NCI-H2081 (cell line): ENCODE measurements at places on chromosomes 1 and 21.

DNA sequence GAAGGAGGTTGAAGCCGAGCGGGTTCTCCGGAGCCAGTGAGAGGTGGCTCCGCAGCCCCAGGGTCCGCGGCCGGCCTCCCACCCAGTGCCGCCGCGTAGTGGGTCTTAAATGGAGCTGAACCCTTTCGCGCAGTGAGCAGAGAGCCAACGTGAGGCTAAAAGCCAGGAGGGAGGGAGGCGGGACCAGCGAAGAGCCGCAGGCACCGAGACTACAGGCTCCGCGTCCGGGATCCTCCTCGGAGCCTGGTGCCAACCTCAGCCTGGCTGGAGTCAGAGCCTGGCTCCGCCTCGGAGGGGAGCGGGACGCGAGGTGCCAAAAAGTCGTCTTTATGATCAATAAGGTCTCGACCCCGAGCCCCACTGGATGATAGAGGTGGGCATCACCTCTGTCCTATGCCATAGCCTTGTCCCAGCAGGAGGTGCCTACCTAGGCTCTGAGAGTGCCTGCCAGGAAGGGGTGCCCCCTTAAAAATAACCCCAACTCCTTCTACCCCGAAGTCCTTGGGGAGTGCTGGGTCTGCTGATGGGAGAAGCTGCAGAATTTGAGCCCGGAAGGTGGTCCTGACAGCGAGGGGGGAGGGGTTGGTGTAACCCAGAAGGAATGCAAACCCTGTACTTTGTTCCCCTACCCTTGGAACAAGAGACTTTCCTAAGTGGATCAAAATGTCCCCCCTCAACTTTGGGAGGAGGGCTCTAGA is 1.6 kb downstream of the IGSF21 start:
- no peak for DNase-seq

GRCh38 chr21:31509194-31510017 is 150.1 kb upstream of the SOD1 start:
- DNase-seq: peak; percentile 16

DNA sequence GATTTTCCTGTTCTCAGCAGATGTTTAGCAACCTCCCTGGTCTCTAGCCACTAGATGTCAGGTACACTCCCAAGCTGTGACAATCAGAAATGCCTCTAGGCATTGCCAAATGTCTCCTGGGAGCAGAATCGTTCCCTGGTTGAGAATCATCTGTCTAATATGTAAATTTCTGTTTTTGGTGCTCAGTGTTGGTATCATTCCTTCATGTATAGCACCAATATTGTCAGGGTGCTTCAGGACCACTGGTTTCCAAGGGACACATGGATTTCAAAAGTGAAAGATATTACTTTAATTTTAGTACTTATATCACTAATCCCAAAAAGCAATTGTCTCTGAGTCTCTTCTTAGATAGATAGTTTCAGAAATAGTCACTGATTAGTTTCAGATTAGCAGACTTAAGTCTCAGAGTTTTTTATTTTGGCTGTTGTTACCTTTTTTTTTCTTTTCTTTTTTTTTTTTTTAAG is 160.1 kb downstream of the PTPRC start:
- no peak for DNase-seq

DNA sequence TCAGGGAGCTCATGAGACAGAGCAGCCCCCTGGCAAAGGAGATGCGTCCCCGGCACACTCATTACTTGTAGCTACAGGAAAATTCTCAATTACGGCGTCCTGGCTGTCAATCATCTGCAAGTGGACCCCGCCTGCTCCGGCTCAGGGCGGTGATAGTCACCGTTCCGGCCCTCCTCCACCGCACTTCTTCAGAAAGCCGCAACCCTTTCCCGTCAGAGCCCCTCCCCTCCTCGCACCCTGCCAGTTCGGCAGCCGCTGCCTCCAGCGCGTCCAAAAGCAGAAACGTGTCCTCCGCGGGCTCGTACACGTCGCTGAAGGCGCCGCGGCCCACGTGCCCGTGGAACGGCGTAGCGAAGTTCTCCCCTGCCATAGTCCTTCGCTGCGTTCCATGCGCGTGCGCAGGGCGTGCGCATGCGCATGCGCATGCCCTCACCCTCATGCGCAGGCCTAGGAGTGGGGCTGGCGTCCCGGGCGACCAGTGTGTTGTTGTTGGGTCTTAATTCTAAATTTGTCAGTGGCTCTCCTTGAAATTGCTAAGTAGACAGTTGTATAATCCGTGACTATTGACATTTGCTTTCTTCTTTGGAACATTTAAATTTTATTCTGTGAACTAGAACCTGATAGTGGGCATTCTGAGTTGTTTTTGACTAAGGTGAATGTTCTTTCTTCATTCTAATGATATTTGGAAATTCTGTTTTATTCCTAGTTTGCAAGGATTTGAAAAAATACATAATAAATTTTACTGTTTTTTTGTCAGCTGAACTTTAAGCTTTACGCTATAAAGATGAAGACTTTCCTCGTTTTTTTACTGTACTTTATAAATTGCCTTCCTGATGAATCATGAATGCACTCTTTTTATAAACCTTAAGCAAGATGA is 107.5 kb downstream of the LTN1 start:
- DNase-seq: peak; percentile 89

DNA sequence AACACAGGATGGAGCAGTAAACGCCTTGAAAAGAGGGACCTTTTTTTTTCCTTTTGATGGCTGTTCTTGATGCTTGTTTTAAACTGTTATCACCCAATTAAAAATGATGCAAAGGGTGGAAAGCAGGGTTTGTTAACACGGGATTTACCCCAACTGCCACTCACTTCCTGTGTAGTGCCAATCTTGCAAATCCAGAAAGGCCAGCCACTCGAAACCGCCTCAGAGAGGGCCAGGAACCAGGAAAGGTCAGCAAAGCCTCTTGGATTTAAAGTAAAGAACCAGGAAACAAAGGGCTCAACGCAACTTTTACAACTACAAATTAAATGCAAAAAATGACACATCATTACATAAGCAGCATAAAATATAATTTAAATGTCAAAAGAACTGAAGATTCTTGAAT is 347.4 kb downstream of the PDE4B start:
- no peak for DNase-seq

DNA sequence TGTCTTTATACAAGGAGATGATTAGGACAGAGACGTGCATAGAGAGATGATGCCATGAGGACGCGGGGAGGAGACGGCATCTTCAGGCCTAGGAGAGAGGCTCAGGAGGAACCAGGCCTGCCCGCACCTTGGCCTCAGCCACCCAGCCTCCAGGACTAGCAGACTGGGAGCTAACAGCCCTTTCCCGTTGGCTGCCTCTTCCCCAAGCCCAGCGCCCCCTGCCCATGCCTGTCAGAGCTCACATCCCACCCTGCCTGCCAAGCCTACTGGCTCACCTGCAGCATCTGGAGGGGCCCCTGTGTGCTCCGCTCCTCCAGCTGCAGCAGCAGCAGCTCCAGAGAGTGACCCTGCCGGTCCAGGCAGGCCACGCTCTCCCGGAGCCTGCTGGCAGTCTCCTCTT is 4.0 kb upstream of the TRIM11 start:
- DNase-seq: no peak

DNA sequence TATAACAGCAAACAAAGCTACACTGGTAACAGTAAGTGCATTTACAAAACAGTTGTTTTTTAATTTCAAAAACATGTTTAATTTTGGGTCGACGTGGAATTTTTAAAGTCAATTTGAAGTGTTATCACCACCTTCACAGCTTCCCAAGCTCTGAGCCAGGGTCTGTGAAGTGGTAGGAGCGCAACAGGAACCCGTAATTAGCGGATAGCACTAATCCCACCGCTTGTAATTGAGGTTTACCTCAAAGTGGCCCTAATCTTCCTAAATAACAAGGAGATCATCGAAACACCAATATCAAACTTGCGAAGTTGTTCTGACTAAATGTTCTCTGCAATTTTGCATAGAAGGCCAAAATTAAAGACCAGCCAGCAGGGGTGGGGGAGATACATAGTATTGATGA is 18.8 kb downstream of the LBR start:
- no peak for DNase-seq

DNA sequence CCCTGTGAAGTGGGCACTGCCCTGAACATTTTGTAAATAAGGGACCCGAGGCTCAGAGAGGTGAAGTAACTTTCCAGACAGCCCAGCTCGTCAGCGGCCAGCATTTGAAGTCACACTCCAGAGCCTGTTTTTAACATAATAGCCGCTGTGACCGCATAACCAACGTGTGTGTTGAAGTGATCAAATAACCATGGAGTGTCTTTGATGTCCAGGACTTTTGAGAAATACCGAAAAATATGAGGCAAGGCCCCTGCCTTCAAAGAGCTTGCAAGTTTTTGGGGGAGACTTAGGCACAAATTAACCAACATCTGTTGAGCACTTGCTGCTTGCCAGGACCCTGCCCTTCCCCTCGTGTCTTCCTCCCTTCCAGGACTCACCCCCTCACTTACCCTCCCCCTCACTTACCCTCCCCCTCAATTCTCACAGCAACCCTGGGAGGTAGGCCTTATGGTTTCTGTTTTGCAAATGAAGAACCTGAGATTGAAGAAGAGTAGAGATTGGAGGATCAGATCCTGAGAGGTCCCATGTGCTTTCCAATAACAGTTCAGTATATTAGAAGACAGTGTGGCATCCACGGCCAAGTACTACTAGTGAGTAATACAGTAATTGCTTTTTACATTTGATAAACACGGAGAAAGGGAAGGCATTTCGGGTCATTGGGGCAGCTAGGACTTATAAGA is 1.3 kb upstream of the SLC16A1 start:
- no peak for DNase-seq

GRCh38 chr1:205927676-205928075 is 15.6 kb downstream of the SLC26A9 start:
- DNase-seq: no peak

GRCh38 chr1:36257375-36257767 is 33.1 kb downstream of the THRAP3 start:
- no peak for DNase-seq

DNA sequence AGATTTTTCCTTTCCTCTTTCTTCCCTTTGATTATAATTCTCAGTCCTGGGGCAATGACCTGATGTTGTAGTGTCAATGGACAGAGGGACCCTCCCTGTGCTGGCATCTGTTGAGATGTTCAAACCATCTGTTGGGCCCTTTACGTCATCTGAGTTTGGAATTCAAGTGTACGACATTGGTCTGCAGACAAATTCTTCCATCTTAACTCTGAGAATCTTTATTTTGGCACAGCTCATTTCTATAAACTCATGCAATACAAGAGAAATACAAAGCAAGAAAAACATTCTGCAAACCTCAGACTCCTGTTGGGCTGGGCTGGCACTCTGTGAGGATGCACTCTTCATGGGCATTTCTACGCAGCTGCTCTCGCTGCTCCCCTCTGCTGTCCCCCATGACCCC is 54.2 kb downstream of the IFI44 start:
- no peak for DNase-seq

GRCh38 chr1:232557096-232557495 is 72.8 kb downstream of the SIPA1L2 start:
- no peak for DNase-seq

GRCh38 chr1:10814976-10815857 is 18.8 kb upstream of the CASZ1 start:
- no peak for DNase-seq

DNA sequence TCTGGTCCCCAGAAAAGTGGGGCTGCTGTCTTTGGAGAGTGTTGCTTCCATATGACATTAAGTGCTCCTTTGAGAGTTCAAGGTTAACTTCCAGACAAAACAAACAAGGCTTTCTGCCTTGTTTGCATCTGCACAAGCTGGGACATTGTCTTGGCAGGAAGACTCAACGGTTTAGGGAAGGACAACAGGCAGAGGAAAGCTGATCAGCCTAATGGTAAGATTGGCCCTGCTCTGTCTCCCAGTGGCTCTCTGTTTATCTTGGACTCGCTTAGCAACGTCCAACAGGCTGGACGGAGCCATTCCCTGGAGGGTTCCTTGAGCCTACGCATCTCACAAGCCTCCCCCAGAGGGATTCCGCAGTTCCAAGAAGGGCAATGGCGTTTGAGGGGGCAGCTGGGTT is 62.2 kb upstream of the SLC44A3 start:
- DNase-seq: no peak

DNA sequence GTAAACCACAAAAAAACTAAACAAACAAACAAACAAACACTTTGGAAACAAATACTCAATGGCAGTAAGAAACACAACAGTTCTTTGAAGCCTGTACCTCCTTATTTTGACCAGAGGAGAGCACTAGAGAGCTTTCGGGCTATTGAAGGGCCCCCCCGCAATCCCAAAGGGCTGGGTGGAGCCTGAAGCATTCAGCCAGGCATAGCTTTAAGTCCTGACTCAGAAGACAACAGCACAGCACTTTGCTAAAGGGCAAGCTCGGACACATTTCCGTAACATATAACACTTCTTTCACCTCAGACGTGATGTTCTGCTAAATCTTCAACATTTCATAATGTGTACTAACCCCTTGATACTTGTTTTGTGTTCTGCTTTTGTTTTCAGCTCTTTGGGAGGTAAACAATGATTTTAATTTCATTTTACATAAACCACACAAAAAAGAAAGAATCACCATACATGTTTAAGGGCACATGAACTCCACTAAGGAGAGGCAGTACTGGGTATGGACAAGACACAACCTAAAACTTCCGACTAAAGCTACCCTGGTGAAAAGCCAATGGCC is 9.7 kb upstream of the SHCBP1L start:
- peak; percentile 86 for DNase-seq

GRCh38 chr1:17056551-17056950 is 2.7 kb upstream of the SDHB start:
- DNase-seq: no peak

GRCh38 chr21:40667967-40668366 is 179.0 kb downstream of the DSCAM start:
- no peak for DNase-seq

DNA sequence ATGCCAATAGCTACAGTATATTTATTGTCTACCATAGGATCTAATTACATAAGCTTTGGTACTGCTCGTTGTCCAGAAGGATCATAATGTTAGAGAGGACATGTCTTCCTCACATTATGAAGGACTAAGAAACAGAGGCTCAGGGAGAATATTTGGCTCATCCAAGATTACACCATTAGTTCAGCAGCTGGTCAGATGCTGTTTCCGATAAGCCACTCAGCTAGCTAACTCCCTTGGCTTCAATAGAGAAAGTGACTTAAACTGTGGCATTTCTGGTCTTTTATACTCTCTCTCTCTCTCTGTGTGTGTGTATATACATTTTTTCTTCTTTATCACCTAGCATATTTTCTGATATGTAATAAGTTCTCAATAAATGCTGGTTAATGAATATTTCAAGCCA is 70.4 kb downstream of the DDR2 start:
- no peak for DNase-seq

DNA sequence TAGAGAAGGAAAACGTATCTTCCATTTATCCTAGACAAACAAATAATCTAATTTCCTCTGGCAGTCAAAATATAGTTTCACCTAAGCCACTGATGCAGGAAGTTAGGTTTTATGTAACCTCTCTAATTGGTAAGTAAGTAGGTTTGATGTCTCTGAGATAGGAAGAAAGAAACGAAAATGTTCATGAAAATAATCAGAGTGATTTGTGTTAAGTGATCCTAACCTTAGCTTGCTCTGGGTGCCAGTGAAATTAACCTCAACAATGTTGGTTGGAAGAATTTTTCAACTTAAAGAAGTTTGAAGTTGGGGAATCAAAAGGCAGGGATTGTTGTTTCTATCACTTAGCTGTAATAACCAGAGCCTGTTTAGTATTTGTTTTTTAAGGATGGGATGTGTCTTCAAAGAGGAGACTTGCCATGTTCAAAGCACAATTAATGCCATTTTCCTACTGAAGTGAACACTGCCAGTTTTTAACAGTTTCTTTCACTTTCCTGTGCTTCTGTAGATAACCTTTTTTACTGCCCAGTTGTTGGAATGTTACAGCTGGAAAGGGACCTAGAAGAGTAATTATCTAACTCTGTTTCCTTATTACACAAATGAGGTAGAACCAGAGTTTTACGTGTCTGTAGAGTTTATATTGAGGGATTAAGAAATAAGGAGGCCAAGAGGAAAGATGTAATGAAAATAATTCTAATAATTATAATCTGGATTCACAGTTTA is 18.4 kb downstream of the HIPK1 start:
- no peak for DNase-seq
